ENCODE measurements at places on chromosomes 5 and 9.

GRCh38 chr9:137243626-137244485, 2.8 kb downstream of the TUBB4B start:
- no peak for DNase-seq

DNA sequence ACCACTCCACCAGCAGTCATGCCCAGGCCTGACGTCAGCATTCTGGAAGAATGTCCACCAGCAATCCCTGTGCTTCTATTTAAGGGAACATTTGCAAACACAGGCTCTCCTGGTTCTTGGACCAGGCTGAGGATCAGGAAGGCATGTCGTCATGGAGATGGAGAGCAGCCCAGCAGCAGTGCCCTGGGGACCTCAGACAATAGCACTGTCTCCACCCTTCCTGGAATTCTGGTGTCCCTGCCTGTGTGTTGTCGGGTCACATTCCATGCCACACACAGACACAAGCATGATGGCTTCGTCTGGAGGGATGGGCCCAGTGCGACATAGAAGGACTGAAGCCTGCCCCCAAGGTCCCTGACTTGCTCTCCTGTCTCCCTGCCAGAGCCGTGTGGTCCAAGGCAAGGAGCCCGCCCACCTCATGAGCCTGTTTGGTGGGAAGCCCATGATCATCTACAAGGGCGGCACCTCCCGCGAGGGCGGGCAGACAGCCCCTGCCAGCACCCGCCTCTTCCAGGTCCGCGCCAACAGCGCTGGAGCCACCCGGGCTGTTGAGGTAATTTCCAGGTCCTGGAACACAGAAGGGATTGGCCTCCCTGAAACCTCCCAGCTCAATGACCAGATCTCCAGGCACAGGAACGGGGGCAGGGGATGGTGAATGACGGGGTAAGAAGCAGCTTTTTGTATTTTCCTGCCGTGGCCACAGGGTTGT, 43.8 kb downstream of the STOM start:
- DNase-seq = no peak

DNA sequence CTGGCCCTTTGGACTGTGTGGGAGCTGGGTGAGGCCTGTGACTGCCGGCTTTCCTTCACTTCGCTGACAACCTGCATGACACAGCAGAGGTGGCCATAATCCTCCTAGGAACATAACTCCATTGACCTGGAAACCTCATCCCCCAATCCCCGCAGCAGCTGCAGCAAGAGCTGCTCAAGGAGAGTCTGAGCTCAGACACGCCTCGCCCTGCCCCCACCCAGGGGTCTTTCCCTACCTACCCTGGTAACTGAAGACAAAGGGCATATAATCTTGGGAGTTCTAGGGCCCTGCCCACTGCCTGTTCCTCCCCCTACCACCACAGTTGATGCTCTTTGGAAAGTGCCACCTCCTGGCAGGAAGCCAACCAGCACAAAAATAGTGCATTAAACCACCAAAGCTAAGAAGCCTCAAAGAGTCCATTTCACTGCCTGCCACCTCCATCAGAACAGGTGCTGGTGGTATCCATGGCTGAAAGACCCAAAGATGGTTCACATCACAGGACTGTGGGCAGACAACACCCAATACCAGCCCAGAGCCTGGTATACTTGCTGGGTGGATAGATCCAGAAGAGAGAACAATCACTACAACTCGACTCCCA, 18.4 kb downstream of the TRIM36 start:
- no peak for DNase-seq

- DNase-seq = peak; percentile 28
Measured at GRCh38 chr5:68343421-68343826, 127.9 kb downstream of the PIK3R1 start.

DNA sequence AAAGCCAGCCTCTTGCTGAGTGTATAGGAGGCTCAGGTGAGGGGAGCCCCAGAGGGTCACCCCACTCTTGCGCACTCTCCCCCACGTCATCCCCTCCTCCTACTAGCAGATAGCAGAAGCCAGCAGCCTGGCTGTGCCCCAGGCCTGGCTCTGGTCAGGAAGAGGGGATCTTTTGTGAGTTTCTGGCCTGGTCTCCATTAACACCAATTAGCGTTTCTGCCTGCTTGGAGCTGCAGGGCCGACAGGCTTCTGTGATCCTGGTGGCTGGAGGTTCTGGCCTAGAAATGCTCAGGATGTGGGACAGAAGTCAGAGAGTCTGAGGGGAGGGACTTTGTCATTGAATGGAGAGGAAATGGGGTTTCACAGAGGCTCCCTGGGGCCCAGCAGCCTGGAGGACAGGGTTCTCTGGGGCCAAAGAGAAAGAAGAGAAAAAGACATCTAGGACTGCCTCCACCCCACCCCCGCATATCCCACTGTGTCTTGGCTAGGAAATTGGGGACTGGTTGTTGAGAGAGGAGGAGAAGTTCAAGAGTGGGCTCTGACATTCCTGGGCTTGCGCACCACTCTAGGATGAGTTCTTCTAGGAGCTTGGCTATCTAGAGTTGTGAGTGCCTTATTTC, 47.5 kb upstream of the ARAP3 start:
- no peak for DNase-seq

DNA sequence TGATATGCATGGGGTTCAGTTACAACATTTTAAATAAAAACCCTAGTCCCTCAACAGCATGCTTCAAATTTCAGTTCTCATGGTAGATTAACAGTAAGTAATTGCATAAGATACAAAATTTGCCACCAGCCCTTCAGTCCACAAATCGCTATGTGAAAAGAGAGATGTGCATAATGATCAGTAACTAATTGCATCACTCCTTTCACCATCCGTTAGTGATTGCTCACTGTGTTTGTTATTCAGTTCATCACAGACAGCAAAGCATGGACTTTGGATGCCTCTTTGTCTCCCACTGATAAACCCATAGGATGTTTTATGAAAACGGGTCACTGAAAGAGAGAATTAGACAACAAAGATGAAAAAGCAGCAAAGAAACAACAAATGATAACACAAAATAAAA, 103.2 kb downstream of the MCTP1 start:
- no peak for DNase-seq

DNA sequence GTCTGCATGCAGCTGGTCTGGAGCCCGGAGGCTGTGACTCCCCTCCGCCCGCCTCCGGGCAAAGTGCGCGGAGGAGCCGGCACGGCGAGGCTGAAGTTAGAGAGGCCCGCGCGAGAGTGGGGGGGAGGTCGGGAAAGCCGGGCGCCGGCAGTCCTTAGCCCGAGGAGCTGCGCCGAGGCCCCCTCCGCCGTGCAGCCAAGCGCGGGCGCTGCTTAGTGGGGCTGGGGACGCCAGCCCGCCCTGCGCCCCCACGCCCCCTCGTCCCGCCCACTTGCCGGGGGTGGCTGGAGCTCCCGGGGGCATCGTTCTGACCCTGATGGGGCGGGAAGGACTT, 403 bp downstream of the NINJ1 start:
- no peak for DNase-seq

- no peak for DNase-seq
Measured at GRCh38 chr5:73729329-73729728, 103.3 kb downstream of the ARHGEF28 start.

GRCh38 chr9:120438836-120439546, 141.0 kb downstream of the CDK5RAP2 start:
- no peak for DNase-seq

GRCh38 chr5:36730537-36731216, 124.3 kb downstream of the SLC1A3 start:
- no peak for DNase-seq

DNA sequence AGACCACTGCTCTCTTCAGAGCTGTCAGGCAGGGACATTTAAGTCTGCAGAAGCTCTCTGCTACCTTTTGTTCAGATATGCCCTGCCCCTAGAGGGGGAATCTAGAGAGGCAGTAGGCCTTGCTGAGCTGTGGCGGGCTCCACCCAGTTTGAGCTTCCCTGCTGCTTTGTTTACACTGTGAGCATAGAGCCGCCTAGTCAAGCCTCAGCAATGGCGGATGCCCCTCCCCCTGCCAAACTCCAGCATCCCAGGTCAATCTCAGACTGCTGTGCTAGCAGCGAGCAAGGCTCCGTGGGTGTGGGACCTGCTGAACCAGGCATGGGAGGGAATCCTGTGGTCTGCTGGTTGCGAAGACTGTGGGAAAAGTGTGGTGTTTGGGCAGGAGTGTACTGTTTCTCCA, 59.9 kb downstream of the CAVIN4 start:
- no peak for DNase-seq

DNA sequence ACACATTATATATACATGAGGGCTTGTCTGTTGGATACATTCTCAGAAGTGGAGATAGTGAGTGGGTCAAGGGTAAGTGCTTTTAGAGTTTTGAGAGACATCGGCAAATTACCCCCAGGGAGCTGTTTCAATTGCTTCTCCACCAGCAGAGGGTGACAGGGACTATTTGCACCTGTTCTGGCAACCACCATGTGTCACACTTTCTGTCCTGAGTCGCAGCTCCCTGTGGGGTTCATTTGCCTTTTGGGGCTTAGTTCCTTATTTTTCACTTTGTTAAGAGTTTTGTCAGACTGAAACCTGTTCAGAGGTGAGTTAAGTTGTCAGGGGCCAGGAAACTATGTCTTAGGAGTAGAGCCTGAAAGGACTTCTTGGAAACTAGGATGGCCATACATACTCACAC, 20.1 kb upstream of the SLC36A1 start:
- no peak for DNase-seq

DNA sequence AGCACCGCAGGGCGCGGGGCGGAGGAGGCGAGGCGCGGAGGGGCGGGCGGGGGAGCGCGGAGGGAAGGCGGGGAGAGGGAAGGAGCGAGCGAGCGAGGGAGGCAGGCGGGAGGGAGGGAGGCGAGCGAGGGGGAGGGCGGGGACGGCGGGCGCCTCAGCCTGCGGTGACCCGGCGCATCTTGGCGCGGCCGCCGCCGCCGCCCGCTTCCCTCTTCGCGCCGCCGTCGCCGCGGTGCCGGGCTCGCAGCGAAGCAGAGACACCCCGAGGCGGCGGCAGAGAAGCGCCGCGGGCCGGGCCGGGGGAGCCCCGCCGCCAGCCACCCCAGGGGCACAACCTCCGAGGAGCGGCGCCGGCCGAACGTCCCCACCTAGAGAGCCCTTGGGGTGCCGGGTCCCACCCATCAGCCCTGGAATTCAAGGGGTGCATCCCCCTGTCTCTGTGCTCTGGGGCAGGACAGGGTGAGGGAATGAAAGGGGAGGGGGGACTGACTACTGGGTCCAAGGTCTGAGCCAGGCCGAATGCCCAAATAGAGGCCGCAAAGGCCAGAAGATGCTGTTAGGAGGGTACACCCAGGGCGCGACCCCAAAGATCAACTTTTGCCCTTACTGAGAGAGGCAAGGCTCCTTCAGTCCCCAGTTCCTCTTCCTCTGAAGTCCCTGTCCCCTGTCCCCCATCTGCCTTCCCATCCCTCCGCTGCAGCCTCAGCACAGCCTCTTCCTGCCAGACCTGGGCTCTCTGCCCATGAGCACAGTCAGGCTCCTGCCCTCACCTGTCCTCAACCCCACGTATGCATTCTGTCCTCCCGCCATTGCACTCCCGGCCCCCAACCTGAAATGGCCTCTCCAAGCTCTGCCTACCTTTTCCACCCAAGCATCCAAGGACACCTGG, at the start of gene ADAMTS2:
Gene ADAMTS2, minus strand, starts transcription at position 29 of the 889 bp plus-strand sequence. CDS start 133 bp downstream, outside the sequence.
- no peak for DNase-seq

- DNase-seq = no peak
Measured at GRCh38 chr5:154849791-154850201, 607 bp downstream of the FAXDC2 start.

DNA sequence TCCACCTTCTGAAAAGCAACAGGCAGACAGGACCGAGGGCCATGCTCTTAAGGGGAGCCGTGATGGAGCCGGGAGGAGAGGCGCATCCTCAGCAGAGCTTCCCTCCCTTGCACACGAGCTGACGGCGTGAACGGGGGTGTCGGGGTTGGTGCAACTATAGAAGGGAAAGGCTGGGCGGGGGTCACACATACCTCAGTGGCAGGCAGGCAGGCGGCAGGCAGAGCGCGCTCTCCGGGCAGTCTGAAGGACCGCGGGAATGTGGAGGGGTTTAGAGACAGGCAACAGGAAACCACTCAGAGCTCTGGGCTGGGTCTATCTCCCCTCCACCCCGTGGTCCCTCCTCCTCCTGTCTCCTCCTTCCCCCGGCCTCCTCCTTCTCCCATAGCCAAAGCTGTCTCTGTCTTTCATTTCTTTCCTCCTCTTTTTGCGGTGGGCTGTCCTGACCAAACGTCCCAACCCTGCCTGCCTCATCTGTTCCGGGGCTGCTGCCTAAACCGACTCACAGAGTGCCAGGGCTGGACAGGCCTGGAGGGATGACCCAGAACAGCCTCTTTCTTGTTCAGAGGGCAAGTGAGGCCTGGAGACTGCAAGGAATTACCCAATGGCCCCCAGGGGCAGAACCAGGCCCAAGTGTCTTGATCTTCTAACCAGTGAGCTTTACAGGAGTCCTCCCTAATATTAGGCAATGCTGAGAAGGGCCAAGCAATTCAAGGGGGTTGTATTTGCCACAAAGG, at the start of gene SPARC:
Gene SPARC, minus strand, starts transcription at position 242 of the 734 bp plus-strand sequence. CDS start 10,727 bp downstream, outside the sequence.
- no peak for DNase-seq

DNA sequence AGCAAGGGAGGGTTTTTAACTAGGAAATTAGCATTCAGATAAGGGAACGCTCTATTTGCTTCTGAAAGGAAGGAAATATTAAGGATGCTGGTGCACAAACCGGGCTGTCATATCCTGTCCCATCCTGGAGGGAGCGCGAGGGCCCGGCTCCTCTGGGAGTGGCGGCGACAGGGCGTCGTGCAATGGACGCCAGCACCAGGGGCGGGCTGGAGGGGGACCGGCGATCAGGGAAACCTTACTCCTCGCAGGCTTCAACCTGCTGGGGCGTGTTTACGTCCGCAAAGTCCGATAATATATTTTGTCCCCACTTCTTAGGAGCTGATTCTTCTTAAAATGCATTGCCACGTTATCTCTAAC, 197.1 kb upstream of the TBCA start:
- no peak for DNase-seq

DNA sequence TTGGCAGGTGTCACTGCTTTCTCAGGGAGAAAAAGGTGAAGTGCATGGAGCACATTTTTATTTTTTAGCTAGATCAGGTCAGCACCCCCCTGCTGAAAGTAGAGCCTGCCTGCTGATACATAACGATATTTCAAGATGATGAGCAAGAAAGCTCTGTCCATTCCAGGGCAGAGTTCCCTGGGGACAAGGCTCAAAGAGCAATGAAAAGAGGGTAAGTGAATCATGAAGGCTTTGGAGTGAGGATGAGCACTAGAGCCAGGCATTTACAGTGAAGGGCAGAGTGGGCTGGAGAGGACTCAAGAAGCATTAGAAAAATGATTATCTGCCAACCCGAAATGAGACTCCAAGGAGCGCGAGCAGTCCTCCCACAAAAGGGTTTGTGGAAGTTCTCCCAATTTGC, 345.7 kb downstream of the TLE4 start:
- no peak for DNase-seq

- DNase-seq = no peak
Measured at GRCh38 chr9:81531511-81531910, 157.8 kb downstream of the TLE1 start.

Measured in stimulated activated CD8-positive, alpha-beta memory T cell treated with anti-CD3 and anti-CD28 coated beads, Interleukin-15, amount 100 ng/mL, for 48 hours (primary cell).